ENCODE measurements at places on chromosomes 12 and 14. TPM values are rescaled to one million over a fixed set of nuclear protein-coding genes. Genes with fewer than 3 reads are reported as not detected.

LTA4H gene
- 58.4 TPM for total RNA-seq

GRCh38 chr14:74655599-74656395 is 43.8 kb upstream of the LTBP2 start:
- peak; percentile 39 for DNase-seq

ORMDL2 gene
- 19.2 TPM for total RNA-seq

DNA sequence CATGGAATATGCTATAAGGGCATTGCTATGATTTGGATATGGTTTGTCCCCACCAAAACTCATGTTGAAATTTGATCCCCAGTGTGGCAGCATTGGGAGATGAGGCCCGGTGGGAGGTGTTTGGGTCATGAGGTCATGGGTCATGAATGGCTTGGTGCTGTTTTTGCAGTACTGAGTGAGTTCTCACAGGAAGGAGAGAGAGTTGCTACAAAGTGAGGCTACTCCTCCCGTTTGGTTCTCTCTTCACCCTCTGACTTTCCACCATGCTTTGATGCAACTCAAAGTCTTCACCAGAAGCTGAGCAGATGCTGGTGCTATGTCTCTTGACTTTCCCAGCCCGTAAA is 388.1 kb upstream of the TMPO start:
- DNase-seq, result no peak
